ENCODE measurements at places on chromosomes 4 and X. TPM values are rescaled to one million over a fixed set of nuclear protein-coding genes. Genes with fewer than 3 reads are reported as not detected.

GRCh38 chrX:26653050-26653449 is 437.1 kb downstream of the MAGEB5 start:
- DNase-seq = no peak

The SSX3 gene
- total RNA-seq = not detected

DNA sequence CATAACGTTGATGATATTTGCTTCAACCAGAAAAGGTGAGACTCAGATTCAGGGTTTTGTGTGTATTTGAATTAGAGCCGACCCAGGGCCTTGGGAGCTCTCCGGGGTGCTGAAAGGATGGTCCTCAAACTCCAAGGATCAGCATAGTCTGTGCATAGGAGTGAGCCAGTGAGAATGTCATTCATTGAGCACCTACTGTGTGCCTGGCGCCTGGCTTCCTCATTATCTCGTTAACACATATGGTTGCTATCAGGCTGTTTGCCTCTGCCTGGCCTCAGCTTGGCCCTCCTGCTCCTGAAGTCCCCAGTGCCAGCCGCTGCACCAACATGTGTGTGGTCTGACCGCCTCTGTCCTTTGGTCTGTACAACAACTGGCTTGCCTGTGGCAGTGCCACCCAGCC is 25.1 kb upstream of the JAKMIP1 start:
- no peak for DNase-seq

DNA sequence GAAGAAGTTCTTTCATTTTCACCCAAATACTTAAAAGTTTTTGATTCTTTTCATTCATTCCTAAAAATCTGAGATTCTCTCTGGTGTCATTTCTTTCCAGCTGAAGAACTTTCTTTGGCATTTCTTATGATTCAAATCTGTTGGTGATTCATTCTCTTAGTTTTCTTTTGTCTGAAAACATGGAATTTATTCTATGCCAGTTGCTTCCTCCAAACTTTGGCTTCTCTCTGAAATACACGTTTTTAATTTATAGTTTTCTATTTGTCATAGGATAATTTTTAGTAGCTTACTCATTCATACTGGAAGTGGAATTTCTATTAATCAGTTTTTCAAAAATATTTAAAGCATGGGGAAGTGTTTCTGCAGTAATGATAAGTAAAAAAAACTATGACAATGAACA is 1012.0 kb downstream of the RPA4 start:
- no peak for DNase-seq

DNA sequence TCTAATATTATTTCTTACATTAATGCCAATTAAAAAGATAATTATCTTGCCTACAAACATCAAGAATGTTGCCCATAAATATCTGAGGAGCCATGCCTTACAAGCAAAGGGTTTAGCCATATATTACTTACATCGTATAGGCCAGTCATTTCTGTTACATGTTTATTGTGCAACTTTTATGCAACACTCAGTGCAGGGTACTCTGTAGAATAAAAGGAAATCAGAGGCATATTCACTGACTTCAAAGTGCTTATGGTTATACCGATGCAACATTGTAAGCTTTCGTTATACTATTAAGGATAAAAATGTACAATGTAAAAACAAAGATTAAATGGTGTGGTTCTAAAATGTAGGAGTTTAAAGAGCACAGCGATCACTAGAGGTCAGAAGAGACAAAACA is 315.9 kb downstream of the PCDH10 start:
- no peak for DNase-seq

- no peak for DNase-seq
These were observed 24.4 kb upstream of the SMARCA5 start for GRCh38 chr4:143489106-143489505.

- DNase-seq = no peak
These were observed 164.8 kb upstream of the PGRMC2 start for GRCh38 chr4:128452415-128452814.

The GAGE12F gene
- total RNA-seq = not detected

The PLP2 gene
- total RNA-seq = 18.2 TPM

GRCh38 chr4:36316607-36317006 is 35.2 kb downstream of the DTHD1 start:
- DNase-seq = no peak

Measured in urinary bladder (tissue), 4 donors.